ENCODE measurements at places on chromosomes 5 and 9. TPM values are rescaled to one million over a fixed set of nuclear protein-coding genes. Genes with fewer than 3 reads are reported as not detected.

DNA sequence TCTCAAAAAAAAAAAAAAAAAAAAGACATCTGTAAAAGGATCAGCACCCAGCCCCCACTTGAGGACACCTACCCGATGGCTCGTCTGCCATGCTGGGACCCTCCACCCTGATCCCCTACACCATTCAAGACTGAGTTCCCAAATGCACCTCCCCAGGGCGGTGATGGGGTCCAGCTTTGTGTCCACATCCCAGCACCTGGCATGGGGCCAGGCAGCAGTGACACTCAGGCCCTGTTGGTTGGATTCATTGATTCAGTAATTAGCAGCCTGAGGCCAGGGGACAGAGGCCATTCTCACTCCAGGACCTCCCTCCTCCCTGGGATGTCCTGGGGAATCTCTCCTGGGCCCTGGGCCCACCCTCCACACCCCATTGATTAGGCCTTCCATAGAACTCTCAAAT, 88.8 kb upstream of the RUFY1 start:
- ATAC-seq = no peak

GRCh38 chr5:164233791-164234190, 728.4 kb downstream of the MAT2B start:
- ATAC-seq = no peak

COL23A1 gene
- total RNA-seq = 0.32 TPM

GBA2 gene
- 20.9 TPM for total RNA-seq

- no peak for ATAC-seq
These were observed 8.1 kb upstream of the ROR2 start for GRCh38 chr9:91958174-91958573.
